GDM1 (cell line): ENCODE measurements at places on chromosomes 16 and 17.
A peak's percentile ranks its signal among the peaks of the same experiment; 100 is the strongest.

- DNase-seq: no peak
Observed at GRCh38 chr17:55120651-55121050, 144.1 kb upstream of the HLF start.

DNA sequence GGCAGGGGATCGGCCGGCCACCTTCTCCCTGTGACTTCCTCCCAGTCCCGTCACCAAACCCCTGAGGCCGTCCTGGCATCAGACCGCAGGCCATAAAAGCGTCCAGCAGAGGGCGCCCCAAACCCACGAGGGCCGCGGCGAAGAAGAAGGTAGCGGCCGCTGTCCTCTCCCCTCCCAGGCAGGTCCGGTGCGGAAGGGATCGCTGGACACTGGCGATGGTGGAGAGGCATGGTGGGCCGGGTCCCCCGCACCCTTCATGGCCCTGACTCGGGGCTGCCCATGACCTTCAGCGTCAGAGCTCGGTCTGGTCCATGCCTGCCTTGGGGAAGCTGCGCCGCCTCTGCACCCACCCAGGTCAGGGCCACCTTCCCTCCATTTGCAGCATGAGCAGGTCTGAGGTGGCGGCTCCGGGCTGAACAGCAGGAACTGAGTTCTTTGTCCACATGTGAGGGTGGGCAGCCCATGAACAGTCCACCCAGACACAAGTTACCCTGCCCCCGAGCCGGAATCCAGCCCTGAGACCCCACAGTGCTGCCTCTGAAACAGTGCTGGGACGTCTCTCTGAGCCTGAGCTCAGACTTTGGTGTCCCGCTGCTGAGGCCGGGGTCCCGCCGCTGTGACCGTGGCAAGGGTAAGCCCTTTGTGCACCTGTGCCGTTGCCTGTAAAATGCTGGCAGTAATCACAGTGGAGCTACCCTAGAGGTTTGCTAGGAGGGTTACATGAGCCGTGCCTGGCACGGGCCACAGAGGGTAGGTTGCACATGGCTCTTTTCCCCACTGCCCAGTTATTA, 40.8 kb upstream of the CMIP start:
- peak; percentile 50 for DNase-seq

GRCh38 chr16:8877894-8878522, 4.1 kb upstream of the LITAFD start:
- no peak for DNase-seq

- DNase-seq: no peak
Observed at GRCh38 chr17:6755281-6755680, 565 bp upstream of the XAF1 start.

- no peak for DNase-seq
Observed at GRCh38 chr16:77913738-77914253, 108.6 kb upstream of the CLEC3A start.

DNA sequence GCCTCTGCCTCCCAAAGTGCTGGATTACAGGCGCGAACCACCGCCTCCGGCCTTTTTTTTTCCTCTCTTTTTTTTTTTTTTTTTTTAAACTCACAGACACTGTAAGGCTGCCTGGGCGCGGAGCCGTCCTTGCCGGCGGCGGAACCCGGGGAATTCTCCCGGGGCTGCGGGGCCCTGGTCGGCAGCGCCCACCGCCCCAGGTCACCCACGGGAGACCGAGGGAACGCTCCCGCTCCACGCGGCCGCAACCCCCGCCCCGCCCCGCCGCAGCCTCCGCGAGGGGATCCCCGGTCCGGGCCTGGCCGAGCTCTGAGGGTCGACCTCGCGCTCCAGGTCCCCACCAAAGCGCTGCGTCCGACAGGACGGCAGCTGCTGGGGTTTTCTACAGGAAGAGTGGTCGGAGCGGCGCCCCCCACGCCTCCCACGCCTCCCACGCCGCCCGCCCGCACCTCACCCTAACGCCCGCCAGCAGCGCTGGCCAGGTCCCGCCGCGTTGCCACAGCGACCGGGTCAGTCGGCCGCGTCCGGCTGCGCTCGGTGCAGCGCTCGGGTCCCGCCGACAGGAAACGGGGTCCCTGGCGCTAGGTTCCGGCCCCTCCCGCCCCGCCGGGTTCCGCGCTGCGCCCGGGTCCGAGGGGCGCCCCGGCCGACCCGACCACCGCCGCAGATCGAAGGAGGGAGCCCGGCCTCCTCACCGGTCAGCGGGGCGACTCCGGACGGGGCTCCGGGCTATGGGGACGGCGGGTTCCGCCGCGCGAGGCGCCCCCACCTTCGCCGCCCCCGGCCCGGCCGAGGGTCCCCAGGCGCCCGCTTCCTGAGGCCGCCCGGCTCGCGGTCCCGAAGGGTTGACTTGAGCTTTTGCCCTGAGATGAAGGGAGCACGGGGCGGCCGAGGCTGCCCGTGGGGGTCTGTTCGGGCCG, at the start of gene CCDC57:
Gene CCDC57, minus strand, starts transcription at position 512 of the 920 bp plus-strand sequence. CDS start 10,898 bp downstream, outside the sequence.
- peak; percentile 49 for DNase-seq

GRCh38 chr17:79916991-79917901, 78.0 kb upstream of the CBX4 start:
- DNase-seq: no peak

DNA sequence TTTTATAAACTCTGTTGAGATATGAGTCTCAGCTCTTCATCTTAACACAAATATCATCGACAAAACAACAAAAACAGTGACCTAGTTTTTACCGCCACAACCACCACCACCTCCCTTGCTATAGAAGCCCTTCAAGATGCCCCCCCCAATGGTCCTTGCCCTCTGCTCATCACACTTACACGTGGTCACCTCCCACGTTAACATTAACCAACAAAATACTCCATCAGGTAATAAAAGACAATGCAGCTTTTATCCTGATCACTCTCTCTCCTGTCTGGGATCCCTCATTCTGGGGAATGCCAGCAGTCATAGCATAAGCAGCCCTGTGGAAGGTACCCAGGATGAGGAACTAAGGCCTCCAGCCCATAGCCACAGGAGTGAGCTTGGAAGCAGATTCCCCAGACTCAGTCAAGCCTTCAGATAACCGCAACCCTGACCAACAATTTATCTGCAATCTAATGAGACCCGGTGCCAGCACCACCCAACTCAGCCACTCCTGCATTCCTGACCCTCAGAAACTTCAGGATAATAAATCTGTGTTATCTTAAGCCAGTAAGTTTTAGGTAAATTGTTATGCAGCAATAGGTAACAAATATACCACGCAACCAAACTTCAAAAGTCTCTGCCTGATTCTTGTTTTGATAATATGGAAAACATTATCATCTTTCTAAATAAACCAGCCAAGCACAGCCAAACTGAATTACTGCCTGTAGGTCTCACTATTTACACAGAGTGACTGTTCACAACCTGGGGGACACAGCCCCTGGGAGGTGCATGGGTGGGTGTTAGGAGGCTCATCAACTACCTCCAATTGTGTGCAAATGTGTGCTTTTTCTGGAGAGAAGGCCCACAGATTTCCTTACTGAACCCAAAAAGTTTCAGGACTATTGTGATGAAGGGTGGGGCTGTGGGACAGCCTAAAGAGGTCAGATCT, 6.1 kb downstream of the PECAM1 start:
- DNase-seq: no peak

DNA sequence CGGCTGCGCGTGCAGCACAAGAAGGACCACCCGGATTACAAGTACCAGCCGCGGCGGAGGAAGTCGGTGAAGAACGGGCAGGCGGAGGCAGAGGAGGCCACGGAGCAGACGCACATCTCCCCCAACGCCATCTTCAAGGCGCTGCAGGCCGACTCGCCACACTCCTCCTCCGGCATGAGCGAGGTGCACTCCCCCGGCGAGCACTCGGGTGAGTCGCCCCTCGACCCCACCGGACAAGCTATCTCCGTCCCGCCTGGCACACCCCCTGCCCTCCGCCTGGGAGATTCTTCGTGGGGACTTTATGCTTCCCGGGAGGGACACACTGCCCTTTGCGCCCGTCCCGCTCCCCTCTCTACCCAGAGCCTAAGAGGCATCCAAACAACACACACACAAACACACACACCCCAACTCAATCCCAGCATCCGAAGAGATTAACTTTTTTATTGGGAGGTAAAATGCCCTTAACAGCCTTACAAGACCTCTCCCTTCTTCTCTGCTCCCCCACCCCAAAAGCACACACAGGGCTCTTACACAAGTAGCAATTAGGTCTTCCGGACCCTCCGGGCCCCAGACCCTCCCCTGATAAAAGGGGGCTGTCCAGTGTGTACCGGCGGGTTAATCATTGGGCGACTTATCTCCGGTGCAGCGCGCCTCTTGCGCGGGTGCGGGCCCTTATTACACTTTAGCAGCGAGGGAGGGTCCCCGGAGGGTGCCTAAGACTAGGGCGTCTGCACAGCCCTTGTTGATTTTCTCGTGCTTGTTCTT, 2.1 kb downstream of the SOX9 start:
- DNase-seq: no peak

- peak; percentile 78 for DNase-seq
Observed at GRCh38 chr17:39164675-39165143, 1.3 kb downstream of the ARL5C start.

DNA sequence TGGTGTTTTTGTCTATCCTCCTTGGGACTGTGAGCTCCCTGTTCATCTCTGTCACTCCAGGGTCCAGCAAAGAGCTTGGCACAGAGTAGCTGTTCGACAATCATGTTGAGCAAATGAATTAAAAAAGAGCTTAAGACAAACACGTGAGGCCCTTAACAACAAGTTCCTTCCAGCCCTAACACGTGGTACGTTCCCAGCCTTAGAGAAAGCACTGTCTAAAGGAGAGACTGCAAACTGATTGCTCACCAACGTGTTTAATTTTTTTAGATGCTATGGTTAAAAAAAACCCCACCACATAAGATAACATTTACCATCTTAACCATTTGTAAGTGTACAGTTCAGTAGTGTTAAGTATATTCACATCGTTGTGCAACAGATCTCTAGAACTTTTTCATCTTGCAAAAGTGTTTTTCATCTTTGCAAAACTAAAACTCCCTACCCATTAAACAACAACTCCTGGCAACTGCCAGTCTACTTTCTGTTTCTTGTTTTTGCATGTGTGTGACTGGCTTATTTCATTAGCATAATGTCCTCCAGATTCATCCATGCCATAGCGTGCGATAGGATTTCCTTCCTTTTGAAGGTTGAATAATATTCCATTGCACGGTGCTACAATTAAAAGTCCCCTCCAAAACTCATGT, 28.2 kb downstream of the LAT start:
- DNase-seq: no peak

DNA sequence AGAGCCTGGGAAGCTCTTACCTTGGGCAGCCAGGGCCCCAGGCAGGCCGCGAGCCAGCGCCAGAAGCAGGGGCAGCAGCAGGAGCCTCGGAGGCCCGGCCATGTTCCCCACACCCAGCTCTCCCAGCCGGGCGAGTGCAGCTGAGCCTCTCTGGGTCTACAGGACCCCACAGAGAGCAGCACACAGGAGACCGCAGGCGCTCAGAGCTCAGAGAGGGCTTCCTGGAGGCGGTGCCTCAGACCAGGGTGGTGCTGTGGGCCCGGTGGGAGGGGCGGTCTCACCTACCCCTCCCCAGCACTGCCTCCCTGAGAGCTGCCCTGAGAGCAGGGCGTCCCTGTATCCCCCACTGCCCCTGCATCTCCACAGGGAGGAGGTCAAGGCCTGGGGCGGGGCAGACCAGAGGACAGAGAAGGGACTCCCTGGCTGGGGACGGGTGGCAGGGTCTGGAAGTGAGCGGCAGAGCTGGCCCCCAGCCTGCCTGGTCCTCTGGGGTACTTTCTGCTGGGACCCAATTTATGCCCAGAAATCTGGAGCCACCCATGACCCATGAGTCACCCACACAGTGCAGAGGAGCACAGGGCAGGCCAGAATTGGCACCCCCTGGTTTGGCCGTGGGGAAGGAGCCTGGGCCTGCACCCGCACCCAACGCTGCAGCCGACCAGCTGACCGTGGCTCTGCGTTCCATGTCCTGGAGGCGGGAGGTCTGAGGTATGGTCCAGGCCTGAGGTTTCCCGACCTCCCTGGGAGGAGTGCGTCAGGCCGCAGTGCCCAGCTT, at the start of gene CD7:
Gene CD7, minus strand, starts transcription at position 215 of the 775 bp plus-strand sequence. Its CDS starts 113 bp downstream, at position 102.
- peak; percentile 16 for DNase-seq

- no peak for DNase-seq
Observed at GRCh38 chr16:61929776-61930175, 106.5 kb downstream of the CDH8 start.

DNA sequence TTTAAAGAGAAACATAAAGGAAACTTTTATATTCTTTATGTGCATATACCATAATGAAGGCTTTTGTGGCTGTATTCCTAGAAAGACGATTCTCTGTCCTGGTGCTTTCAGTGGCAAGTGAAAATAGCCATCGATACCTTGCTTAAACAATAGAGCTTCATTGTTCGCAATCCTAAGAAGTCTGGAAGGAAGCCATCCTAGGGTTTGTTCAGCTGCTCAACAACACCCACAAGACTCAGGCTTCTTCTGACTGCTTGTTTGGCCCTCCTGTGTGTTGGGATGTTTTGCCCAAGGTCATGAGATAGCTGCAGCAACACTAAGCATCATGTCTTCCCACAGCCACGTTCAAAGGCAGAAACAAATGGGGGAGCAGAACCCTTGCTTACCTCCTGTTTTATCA, 36.1 kb upstream of the COX10 start:
- no peak for DNase-seq

DNA sequence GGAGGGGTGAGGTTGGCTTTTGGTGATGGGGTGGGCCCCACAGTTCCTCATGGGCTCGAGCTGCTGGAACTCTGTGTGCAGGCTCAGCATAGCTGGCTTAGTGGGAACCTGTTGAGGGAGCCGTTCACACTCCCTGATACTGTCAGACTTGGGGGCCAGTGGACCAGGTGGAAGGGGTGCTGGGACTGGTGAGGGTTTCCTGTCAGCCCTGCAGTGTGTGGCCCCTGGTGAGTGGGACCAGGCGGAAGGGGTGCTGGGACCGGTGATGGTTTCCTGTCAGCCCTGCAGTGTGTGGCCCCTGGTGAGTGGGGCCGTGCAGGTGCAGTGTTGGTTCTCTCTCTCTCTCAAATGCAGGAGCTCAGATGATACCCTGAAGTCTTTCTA, 45.1 kb upstream of the ZNF750 start:
- DNase-seq: no peak

DNA sequence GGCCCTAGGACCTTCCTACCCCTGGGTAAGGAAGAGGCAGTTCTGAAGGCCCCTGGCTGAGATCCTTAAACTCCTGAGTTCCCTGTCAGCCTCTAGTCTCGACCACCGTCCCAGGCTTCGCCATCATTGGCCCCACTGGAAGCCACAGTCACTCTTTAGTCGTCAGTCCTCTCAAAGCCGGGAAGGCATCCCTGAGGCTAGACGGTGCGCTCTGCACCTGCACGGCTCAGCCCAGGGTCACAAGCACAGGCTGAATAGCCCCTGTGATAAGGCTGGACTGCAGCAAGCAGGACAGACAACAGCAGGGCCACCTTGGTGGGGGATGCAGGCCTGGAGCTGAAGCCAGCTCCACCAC, 3.3 kb upstream of the HEXIM1 start:
- no peak for DNase-seq

DNA sequence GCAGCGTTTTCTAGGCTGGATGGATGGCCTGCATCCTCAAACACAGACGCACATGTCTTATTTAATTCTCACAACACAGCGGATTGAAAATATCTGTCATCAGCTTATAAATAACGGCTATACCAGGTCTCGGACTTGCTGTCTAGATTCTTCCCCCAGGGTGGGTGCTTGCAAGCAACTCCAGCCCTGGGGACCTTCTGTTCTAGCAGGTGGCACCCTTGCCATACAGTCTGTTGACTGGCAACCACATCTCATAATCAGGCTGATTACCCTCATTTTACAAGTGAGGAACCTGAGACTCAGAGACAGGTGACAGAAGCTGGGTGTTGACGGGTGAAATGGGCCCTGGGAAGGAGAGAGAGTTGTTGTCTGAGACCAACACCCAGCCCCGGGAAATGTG, 16.2 kb upstream of the SEZ6 start:
- no peak for DNase-seq

- DNase-seq: no peak
Observed at GRCh38 chr17:80594431-80595269, 50.0 kb downstream of the RPTOR start.

- DNase-seq: no peak
Observed at GRCh38 chr17:34613064-34614019, 34.0 kb downstream of the TMEM132E start.

- DNase-seq: no peak
Observed at GRCh38 chr17:57662041-57662440, 83.1 kb downstream of the CCDC182 start.
